Renal cortex interstitium (tissue), 15 donors: ENCODE measurements at places on chromosomes 5 and 9.
A peak's percentile ranks its signal among the peaks of the same experiment; 100 is the strongest.

DNA sequence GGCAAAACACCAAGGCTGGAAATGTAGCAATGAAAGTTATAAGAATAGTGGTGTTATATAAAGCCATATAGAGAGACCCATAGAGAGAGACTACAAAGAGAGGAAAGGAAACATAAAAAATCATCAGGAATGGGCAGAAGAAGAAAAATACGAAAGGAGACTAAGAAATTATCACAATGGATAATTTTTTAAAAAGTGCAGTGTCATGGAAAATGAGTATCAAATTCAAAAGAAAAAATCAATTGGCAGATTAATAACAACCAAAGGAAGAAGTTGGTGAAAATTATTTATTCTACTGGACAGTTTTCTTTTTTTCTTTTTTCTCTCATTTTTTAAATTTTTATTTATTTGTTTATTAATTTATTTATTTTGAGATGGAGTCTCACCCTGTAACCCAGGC is 1488.4 kb upstream of the WWC1 start:
- no peak for DNase-seq

GRCh38 chr9:87080512-87081264 is 133.4 kb upstream of the GAS1 start:
- no peak for DNase-seq

DNA sequence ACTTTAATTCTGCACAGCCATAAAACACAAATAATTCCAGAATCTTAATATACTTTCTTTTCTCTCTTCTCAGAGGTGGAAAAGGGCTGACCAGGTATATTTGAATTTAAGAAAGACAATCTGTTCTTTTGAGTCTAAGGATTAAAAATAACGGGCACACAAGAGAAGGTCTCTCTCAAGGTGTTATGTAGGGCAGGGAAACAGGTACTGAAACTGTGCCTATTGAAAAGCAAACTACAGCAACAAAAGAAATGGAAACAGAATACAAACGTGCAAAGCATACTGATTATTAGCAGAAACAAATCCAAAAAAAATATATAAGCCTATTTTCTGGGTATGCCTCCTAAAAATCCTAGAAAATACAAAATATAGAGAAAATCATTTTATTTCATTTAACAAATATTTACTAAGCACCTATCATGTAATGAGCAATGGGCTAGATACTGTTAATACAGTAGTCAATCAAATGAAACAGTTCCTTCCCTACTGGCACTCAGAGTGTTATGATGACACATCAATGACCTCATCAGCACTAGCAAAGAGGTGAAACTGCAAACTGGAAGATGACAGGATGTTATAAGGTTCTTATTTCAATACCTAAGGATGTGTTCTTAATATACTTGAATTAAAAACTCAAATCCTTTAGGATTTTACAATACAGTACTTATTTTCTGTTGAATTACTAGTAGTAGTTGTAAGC is 87.7 kb downstream of the AUH start:
- no peak for DNase-seq

DNA sequence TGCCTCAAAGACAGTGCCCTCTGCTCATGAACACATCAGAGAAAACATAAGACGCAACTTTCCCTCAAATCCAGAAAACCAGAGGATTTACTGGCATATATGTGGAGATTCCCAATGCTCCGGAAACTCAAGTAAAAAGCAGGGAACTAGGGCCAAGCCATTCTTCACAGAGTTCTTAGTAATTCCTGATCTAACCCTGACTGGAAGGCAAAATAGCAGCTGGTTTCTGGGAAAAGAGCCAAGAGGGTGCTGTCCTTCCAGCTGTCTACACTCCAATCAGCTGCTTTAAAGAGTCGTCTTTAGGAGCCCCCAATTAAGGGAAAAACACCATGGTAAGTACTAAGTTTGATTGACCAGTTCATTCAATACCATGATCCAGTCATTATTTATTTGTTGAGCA is 49.6 kb downstream of the GNA14 start:
- DNase-seq = peak; percentile 81

GRCh38 chr9:94772639-94773303 is 46.3 kb downstream of the AOPEP start:
- DNase-seq = no peak

DNA sequence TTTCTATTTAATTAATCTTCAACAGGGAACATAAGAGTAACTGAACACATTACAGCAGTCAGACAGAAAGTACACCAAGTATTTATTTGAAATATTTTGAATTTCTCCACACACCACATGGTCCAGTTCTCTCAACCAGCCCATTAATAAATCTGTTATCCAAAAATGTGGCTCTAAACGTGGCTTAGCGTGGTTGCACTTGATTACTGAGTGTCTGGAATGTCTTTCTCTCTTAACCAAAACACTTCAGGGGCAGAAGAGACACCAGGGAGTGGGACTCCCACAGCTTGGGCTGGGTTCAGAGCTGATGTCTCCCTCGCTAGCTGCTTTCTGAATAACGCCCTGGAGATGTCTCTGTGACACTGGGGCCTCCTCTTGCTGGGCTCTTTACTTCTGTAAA is 52.6 kb upstream of the FANCC start:
- DNase-seq = no peak

DNA sequence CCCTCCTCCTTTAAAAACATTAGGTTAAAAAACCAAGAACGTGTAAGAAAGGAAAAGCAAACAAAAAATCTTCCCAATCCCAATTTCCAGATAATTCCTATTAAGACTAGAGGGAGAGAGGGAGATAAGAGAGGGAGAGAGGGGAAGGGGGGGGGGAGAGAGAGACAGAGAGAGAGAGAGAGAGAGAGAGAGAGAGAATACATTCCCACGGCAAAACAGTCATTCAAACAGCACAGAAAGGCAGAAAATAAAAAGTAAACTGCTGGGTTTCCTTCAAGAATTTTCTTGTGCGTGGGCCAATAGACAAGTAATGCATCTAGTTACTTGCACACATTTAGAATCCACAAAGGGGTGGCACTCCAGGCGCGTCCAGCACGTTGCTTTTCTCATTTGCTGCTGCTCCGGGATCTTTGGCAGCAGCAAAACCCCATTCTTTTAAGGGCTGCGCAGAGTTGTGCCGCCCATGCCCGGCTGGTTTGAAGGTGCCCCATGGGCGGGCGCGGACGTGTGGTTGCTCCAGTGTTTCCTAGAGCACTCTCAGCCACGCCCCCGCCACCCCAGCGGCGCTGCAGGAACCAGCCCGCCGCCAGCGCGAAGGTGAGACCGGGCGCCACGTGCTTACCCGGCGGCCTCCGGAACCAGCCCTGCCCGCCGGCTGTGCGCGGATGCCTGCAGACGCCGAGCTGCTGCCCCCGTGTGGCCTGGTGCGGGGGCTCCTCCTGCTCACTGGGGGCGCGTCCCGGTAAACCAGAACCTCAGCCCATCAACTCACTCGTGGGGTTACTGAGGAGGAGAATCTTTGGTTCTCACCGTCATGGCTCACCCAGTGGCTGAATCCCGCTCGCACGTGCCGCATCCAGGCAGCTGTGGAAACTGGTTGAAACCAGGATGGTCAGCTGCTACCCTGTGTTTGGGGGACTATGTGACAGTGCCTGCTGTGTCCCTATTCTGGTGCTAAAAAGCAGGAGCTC is 44.6 kb downstream of the STC2 start:
- no peak for DNase-seq

- DNase-seq = peak; percentile 36
Observed at GRCh38 chr5:154729613-154730012, 25.6 kb upstream of the LARP1 start.

GRCh38 chr5:133610489-133611356 is 1.6 kb downstream of the FSTL4 start:
- DNase-seq = no peak

DNA sequence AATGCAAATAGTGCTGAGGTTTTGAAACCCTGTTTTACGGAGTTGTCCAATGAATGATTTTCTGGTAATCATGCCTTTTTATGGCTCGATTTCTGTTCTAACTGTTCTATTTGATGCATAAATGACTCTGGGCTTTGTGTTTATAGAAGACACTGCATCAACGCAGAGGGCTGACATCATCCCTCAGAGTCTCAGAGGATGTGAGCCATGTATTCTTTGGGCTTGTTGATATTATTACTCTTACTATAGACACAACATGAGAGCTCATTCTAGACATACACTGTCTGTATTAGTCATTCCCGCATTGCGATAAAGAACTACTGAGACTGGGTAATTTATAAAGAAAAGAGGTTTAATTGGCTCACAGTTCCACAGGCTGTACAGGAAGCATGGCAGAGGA is 31.6 kb downstream of the CDH6 start:
- DNase-seq = no peak

GRCh38 chr5:67910546-67910945 is 305.0 kb upstream of the PIK3R1 start:
- no peak for DNase-seq

GRCh38 chr5:81949462-81949861 is 22.4 kb upstream of the ATG10 start:
- DNase-seq = no peak

GRCh38 chr9:126705767-126706697 is 92.3 kb downstream of the LMX1B start:
- DNase-seq = no peak

- DNase-seq = no peak
Observed at GRCh38 chr5:176184608-176185132, 53.6 kb upstream of the SIMC1 start.

GRCh38 chr9:117290856-117291622 is 123.8 kb downstream of the ASTN2 start:
- DNase-seq = no peak

DNA sequence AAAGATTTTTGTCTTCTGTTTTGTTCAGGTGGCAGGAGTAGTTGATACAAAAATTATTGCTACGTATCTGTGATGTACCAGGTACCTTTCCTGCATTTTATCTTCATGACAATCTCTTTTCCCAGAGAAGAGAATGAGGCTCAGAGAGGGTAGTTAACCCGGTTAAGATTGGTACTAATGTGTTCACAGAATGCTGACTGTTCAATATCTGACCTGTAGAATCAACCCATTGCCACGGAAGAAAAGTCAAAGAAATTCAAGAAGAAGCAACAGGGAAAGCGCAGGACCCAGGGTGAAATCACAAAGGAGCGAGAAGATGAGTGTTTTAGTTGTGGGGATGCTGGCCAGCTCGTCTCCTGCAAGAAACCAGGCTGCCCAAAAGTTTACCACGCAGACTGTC is 11.8 kb downstream of the RAB24 start:
- no peak for DNase-seq

GRCh38 chr9:106350777-106351176 is 512.2 kb upstream of the ZNF462 start:
- no peak for DNase-seq

DNA sequence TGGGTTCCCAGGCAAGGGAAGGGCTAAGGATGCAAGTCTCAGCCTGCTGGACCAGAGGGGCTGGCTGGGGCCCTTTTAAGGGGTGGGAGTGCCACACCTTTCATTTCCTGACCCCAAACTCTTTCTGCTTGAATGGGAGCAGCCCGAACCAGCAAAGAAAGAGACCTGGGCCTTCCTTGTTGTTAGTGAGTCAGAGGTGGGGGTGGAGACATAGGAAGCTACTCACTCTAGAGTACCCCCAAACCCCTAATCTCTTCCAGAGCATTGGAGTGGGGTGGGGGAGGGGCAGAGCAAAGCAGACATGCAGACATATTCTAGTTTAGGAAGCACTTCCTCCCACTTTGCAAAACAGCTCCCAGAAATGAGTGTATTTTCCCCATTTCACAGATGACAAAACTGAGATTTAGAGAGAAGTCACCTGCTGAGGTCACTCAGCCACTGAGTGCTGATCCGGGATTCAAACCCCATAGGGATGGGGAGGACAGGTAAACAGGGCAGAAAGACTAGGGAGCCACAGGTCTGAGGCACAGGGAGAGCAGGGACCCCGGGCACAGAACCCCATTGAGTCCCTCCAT is 6.0 kb upstream of the AQP3 start:
- no peak for DNase-seq

- no peak for DNase-seq
Observed at GRCh38 chr5:65185468-65185867, 296.3 kb downstream of the ADAMTS6 start.

- DNase-seq = no peak
Observed at GRCh38 chr5:151318850-151319732, 15.5 kb upstream of the SLC36A3 start.

- DNase-seq = no peak
Observed at GRCh38 chr9:109639674-109640579, 140.1 kb upstream of the PALM2AKAP2 start.

- no peak for DNase-seq
Observed at GRCh38 chr9:116403171-116403570, 249.6 kb downstream of the PAPPA start.

- no peak for DNase-seq
Observed at GRCh38 chr5:61631438-61631941, 299.4 kb downstream of the ZSWIM6 start.

- DNase-seq = no peak
Observed at GRCh38 chr5:154412316-154412715, 33.5 kb upstream of the SAP30L start.

DNA sequence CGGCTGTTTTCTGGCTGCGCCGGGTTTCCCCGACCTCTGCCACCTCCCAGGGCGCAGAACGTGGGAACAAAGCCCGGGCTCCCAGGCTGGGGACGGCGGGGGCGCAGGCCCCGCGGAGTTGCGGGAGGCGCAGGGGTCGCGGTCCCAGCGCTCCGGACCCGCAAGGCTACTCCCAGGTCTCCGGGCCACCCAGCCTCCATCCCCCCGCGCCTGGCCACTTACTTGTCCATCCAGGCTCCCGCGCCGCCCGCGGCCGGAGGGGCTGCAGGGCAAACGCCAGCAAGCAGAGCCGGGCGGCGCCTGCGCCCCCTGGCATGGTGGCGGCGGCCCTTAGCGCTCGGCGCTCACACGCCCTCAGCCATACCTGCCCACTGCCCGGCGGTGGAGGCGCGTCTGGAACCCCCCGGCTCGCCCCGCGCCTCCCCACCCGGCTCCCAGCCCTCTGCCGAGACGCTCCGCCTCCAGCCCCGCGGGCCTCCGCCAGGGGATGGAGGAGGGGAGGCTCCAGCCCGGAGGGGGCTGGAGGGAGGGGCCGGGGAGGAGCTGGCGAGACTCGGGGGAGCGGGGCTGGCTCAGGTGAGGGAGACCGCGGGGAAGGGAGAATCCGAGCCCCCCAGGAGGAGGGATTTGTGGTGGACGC is at the start of gene ADAM19:
Gene ADAM19, minus strand, starts transcription at position 395 of the 640 bp plus-strand sequence. Its CDS starts 79 bp downstream, at position 316.
- no peak for DNase-seq

GRCh38 chr9:124392871-124393460 is 22.3 kb downstream of the PSMB7 start:
- no peak for DNase-seq

DNA sequence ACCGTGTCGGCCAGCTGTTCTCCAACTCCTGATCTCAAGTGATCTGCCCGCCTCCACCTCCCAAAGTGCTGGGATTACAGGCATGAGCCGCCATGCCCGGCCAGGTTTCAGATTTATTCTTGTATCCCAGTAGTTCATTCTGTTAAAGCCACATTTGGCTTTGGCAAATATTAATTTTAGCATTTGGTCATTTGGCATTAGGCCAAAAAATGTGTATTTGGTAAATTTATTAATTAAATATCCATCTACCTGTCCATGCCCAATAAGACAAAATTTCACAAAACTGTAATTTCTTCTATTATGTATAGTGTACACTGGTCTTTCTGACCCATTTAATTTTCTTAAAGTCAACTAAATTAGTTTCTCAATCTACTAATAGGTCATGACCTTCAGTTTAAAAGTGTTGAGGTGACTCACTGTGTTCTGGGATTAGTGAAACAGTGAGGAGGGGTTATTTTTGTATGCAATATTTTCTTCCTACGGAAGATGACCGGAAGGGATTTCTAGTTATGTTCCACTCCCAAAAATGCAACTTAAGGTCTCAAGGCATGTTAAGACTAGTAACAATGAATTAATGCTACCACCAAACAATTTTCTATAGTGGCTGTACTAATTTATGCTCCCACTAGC is 21.0 kb downstream of the OSTF1 start:
- no peak for DNase-seq
